ENCODE measurements at places on chromosomes 3 and 15.
A peak's percentile ranks its signal among the peaks of the same experiment; 100 is the strongest.

GRCh38 chr3:197706658-197707057 is 30.0 kb downstream of the RUBCN start:
- no peak for DNase-seq

- DNase-seq: peak; percentile 6
Measured at GRCh38 chr3:153749070-153749610, 372.1 kb upstream of the ARHGEF26 start.

- DNase-seq: no peak
Measured at GRCh38 chr15:77138167-77138522, 67.2 kb upstream of the TSPAN3 start.

GRCh38 chr3:125433091-125433534 is 58.0 kb upstream of the ZNF148 start:
- no peak for DNase-seq

DNA sequence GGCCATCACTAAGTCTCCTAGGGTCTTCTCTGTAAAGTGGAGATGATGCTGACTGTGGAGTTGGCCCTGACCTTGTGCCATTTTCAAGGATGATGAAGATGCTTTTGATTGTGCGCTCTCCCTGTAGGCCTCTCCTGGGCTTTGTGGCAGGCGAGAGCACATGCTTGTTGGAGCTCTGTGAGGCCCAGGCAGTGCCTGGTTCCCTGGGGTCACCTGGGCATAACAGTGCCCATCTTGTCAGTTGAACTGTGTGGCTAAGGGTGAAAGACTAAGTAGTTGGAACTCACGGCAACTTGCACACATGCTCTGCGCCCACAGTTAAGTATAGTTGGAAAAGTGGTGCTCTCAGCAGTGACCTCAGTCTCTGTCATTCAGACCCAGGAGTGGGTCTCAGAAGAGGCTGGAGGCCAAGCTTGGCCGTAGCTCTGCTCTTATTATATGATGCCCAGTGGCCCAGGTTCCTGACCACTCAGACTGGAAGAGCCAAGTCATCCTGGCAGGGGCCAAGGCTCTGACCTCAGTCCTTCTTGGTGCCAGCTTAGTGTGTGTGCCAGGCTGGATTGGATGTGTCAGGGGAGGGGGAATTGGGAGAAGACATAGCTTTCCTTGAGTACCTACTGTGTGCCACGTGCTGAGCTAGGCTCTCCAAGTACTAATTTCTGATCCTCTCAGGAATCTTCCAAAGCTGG is 154.6 kb downstream of the EEFSEC start:
- no peak for DNase-seq

DNA sequence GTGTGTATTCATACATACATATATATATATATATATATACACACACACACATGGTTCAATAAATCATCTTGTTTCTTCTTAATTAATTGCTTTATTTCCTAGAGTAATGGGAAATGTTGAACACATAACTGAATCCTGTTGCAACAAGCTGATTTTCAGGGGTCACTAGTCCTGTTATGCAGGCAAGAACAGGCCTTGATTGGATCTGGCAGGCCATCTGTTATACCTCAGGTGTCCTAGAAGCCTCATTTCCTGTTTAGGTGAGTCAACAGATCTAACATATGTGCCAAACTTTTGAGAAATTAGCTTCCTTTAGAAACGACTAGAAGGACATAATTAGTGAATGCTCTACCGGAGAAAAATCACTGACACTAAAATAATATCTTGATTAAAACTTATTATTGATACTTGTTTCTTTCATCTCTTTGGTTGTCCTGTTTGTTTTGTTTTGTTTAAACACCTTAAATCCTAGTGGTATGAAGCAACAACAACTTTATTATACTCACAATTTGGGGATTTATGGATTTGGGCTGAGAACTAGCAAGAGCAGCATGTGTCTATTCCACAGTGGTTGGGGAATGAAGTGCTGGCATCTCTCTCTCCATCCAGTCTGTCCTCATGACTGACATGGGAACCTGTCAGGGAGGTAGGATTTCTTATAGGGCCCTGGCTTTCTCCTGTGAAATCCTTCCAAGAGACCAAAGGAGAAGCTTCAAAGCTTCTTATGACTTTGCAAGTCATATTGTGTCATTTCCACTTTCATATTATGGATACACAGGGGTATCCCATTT is 552.6 kb downstream of the NSUN3 start:
- DNase-seq: no peak

DNA sequence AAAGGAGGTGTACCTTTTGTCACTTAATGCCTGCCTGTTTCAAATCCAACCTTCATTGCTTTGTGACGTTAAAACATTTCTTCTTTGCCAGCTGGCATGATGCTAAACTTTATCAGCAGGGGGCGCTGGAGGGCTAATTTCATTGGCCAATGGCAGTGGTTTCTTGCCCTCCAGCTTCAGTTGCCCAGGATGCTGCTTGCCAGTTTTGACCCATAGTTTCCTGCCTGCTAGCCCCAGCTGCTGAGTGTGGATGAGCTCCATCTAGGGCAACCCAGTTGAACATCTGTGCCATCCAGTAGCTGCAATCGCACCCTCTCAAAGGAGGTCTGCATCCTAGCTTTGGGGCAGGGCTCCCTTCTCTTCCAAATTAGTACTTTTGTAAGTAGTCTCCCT is 22.1 kb downstream of the ACKR2 start:
- peak; percentile 77 for DNase-seq

DNA sequence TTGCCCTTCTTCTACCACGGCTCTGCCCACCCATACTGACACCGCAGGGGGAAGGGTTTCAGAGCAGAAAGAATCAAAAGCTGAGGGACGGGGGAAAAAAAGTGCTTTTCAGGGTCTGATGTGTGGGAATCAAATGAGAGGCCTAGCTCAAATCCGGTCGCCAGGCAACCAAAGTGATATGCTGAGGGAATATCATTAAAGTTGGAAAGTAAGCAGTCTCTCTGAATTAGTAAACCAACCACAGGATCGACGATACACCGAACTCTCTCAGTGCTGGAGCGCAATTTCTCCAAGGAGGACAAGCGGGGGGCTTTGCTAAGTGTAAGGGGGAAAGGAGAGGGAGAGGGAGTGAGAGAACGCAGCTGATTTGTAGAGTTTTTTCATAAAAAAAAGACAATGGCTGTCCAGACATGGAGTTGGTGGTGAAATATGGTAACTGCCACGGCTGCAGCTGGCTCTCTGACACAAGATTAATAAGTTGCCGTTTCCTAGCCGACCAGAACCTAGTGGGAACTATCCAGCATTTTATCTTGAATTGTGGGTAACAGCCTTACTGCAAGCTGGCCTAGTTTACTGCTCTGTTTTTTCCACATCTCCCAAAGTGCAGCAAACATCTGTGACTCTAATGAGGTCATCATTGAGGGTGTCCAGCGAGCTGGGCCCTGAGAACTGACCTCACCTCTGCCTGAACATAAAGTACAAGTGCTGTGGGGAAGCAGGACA is 530.2 kb downstream of the SOX2 start:
- peak; percentile 65 for DNase-seq

DNA sequence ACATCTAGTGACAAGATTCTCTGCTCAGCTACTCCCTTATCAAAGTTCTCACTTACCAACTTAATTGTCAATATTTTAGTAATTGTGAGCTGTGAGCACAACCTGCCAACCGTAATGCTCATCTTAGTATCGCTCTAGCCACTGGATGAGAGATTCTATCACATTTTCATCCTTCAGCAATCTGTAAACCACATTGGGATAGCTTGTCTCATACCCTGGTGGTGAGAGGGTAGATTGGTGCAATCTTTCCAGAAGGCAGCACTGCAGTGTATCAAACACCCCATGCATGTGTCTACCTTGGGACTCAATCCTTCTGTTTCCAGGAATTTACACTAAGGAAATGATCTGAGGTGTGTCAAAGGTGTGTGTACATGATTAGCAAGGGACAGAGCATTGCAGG is 18.9 kb upstream of the ATP8B4 start:
- no peak for DNase-seq

GRCh38 chr15:36399276-36399675 is 180.2 kb upstream of the CDIN1 start:
- DNase-seq: no peak

GRCh38 chr3:62655691-62656063 is 219.5 kb downstream of the CADPS start:
- no peak for DNase-seq

- DNase-seq: peak; percentile 18
Measured at GRCh38 chr15:78177447-78177873, 28.3 kb downstream of the IDH3A start.

DNA sequence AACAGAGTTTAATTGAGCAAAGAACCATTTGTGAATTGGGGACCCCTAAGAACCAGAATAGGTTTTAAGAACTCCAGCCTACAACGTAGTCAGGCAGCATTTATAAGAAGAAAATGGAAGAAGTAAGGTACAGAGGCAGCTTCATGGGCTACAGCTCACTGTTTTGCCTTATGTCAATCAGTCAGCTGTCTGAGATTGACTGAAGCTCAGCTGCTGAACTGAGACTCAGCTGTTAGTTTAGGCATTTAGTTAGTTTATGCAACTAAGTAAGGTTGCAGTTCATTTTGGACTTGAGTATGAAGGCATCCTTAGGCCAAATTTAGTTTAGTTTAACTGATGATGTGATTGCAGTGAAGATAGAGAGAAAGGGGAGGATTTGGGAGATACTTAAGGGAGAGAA is 34.1 kb upstream of the RASA2 start:
- DNase-seq: no peak

GRCh38 chr3:23157331-23157730 is 45.8 kb upstream of the UBE2E2 start:
- no peak for DNase-seq

DNA sequence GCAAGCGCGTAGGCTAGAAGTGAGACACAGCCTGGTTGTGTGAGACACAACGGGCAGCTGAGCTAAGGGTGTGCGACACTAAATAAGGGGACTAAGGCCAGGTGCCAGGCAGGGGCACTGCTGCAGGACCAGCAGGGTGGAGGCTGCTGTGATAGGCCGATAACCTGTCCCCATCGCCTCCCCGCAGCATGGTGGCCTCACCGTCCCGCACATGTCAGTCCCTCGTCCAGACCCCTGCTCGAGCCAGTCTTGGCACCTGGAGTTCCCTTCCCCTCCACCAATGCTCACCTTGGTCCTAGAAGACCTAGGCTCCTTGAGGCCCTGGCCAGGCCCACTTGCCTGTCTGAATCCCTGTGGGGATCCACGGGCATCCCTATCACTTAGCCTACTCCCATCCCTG is 96.1 kb downstream of the HMG20A start:
- no peak for DNase-seq

DNA sequence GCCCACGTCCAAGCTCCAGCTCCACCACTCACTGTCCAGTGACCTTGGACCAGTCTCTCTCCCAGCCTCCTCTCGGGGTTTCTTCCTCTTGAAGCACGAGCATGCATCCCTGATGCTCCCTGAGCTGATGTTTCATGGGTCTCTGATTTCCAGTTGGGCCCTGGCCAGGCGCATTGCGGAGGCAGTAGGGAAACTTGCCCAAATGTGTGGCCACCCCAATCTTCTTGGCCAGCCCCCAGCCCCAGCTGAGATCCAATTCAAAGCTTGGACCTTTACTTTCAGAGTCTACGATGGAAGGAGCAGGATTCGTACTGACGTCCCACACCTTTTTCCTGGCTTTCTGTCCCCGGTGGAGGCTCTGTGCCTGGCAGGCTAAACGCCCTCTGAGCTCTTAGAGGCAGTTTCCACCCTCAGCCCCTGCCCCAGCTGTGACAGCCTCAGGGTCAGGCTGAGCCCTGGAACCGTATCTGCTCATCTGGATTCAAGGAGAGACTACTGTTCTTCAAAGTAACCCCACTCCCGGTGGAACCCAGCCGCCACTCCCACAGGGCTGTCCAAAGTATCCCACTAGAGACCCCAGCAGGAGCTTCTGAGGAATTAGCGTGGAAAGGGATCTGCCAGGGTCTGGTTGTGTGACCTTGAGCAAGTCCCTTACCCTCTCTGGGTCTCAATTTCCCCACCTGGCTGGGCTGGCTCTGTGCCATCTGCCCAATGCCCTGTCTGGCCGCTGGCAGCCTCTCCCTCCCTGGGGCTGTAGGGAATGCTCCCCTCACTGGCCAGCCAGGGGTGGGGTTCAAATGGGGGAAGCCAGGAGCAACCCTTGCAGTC is 37.4 kb downstream of the CPN2 start:
- no peak for DNase-seq

DNA sequence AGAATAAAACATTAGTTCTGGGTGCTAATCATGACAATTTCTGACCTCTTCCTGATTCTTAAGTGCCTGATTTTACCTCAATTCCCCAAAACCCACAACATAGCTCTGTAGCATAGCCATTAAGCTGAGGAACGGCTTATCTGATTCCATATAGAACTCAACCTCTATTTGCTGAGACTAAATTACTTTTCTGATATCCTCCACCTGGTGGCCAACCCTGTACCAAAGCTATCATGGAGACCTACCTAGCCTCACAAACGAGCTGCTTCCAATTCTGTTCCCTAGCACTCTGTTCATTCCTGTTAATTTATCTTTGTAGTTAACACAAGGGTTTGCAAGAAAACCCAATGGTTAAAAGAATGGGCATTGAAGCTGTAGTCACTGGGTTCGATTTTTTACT is 245.2 kb downstream of the PLOD2 start:
- no peak for DNase-seq

DNA sequence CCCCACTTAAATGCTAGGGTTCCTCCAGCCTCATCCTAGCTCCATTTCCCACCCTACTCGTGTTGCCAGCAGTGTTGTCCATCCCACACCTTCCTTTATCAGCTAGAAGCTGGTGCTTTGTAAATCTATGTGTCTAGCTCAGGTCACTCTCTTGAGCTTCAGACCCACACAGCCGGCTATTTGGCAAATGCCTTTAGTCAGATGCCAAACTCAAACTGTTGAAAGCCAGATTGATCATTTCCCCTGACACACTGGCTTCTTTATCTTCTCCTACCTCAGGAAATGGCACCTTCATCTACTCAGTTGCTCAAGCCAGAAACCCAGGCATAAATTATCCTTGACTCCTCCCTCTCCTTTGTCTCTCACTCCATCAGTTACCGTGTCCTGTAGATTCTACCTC is 61.5 kb upstream of the TPM1 start:
- no peak for DNase-seq

GRCh38 chr3:79767194-79767904 is 449 bp downstream of the ROBO1 start:
- peak; percentile 14 for DNase-seq

DNA sequence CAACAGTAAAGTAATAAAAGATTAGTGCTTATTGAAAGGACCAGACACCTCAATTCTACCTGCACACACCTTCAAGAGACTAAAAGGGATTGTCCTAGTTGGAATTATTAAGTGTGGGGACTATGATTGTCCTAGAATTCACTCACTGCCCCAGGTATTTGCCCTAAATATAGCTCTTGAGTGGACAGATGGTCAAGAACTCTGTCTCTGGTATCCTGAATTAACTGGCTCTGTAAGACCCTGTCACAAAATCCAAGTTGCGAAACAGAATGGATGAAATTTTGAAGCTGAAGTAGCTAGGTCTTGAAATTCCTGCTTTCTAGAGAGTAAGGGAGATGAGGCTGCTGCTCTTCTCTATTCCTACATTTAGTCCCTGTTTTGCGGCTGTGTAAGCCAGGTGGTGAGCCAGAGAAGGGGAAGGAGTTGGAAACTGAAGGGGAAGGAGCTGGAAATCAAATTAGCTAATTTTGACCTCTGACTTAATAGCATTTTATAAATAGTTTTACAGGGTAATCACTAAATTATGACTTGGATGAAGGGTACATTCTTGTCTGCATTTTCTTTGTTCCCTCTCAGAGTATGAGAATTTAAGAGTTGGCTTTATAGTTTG is 34.5 kb downstream of the KBTBD12 start:
- DNase-seq: no peak

GRCh38 chr3:62995119-62995518 is 119.9 kb upstream of the CADPS start:
- DNase-seq: no peak

- DNase-seq: no peak
Measured at GRCh38 chr3:150202711-150203110, 205.4 kb upstream of the TSC22D2 start.

GRCh38 chr15:66864086-66864830 is 162.2 kb downstream of the SMAD6 start:
- DNase-seq: no peak
